ENCODE measurements at places on chromosomes 2 and 18.

- DNase-seq = peak; percentile 49
These were observed 18.5 kb downstream of the PMAIP1 start for GRCh38 chr18:59918320-59918755.

- no peak for DNase-seq
These were observed 33.7 kb upstream of the MBOAT2 start for GRCh38 chr2:9037166-9037565.

DNA sequence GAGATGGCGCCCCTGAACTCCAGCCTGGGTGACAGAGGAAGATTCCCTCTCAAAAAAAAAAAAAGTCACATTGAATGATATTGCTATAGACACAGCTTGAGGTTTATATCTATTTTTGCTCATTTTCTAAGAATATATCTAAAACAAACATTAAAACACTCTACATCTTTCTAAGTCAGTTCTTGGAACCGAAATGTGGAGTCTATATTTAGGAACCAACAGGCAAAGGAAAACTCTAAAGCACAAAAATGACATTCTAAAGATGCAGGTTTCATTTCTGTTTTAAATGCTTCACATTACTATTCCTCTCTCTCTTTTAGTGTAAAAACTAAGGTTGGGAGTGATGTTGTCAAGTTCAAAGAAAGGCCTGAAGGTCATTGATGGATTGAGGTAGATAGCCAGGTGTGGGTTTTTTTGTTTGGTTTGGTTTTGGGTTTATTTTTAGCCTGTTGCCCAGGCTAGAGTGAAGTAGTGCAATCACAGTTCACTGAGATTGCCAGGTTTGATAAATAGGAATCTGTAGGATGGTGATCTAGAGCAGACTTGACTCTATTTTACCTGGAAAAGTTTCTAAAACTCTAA is 194.0 kb upstream of the RBBP8 start:
- DNase-seq = no peak

- no peak for DNase-seq
These were observed 895 bp downstream of the DQX1 start for GRCh38 chr2:74524955-74525716.

GRCh38 chr2:25825238-25825637 is 53.0 kb downstream of the ASXL2 start:
- DNase-seq = peak; percentile 75

- DNase-seq = no peak
These were observed 376.2 kb downstream of the SETBP1 start for GRCh38 chr18:45056926-45057325.

DNA sequence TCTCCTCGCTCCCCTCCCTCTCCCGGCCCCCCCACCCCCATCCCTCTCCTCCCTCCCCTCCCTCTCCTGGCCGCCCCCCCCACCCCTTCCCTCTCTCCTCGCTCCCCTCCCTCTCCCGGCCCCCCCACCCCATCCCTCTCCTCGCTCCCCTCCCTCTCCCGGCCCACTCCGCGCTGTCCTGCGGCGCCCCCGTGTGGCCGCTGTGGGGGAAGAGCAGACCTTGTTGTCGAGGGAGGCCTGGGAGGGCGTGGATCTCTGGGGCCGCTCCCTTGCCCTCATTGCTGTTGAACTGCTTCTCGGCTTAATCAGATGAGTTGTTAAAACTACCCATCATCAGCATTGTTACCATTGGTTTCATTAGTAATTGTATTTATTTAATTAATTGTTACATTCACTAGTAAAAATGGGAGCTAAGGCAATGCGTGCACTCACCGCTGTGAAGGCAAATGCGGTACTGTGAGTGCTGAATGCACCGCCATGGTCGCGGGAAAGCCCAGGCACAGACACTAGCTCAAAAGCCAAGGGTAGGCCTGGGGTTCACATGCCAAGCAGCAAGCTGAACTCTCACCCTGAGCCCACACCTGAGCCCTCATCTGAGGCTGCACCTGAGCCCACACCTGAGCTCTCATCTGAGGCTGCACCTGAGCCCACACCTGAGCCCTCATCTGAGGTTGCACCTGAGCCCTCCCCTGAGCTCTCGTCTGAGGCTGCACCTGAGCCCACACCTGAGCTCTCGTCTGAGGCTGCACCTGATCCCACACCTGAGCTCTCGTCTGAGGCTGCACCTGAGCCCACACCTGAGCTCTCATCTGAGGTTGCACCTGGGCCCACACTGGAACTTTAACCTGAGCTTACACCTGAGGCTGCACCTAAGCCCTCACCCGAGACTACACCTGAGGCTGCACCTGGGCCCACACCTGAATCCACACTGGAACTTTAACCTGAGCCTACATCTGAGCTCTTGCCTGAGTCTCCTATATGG is 8.8 kb downstream of the RTP5 start:
- DNase-seq = peak; percentile 89

DNA sequence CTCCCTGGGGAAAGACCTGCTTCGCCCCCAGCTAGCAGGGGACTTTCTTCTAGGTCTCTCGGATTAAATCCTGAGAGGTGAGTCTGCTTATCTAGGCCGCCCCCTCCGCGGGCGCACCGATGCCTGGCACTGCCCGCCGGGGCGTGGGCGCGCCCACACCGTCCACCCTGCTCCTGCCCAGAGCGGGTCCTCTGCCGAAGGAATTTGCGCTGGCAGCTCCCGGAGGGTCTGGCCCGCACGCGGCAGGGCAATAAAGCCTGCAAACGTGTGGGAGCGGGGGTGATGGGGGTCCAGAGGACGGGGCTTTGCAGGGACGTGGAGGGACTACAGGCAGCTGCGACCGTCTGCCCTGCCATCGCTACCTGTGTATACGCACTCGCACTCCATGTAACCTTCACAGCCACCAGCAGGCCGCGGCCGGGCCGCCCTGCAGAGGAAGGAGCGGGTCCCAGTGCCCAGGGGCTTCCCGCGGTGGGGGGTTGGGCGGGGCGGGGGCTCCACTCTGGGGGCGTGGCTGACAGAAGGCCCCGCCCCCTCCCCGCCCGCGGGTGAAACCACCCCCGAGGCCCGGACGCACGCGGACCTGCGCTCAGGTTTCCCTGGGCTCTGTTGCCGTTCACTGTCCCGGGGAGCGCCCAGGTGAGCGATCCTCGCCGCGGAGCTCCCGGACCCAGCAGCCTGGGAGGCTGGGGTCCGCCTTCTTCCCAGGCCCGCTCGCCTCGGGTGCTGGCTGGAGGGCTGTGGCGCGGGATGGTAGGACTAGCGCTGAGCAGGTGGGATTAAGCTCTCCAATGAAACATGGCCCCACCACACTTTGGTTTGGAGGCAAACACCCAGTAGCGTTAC is 174.5 kb upstream of the HS6ST1 start:
- DNase-seq = no peak
